ENCODE measurements at places on chromosomes 7 and 10. TPM values are rescaled to one million over a fixed set of nuclear protein-coding genes. Genes with fewer than 3 reads are reported as not detected.

The FBXO24 gene
- 1.3 TPM for total RNA-seq

The OPALIN gene
- not detected for total RNA-seq

DNA sequence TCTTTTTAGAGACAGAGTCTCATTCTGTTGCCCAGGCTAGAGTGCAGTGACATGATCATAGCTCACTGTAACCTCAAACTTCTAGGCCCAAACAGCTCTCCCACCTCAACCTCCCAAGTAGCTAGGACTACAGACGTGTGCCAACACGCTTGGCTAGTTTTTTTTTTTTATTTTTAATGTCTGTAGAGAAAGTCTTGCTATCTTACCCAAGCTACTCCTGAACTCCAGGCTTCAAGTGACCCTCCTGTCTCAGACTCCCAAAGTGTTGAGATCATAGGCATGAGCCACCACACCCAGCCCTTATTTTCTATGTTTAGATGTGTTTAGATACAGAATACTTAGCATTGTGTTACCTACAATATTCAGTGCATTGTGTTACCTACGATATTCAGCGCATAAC, 46.4 kb downstream of the KMT2E start:
- no peak for DNase-seq

- DNase-seq, result no peak
These were observed 14.5 kb upstream of the THSD7A start for GRCh38 chr7:11846361-11846955.

- DNase-seq, result no peak
These were observed 19.2 kb downstream of the ANTXRL start for GRCh38 chr10:46305986-46306385.

DNA sequence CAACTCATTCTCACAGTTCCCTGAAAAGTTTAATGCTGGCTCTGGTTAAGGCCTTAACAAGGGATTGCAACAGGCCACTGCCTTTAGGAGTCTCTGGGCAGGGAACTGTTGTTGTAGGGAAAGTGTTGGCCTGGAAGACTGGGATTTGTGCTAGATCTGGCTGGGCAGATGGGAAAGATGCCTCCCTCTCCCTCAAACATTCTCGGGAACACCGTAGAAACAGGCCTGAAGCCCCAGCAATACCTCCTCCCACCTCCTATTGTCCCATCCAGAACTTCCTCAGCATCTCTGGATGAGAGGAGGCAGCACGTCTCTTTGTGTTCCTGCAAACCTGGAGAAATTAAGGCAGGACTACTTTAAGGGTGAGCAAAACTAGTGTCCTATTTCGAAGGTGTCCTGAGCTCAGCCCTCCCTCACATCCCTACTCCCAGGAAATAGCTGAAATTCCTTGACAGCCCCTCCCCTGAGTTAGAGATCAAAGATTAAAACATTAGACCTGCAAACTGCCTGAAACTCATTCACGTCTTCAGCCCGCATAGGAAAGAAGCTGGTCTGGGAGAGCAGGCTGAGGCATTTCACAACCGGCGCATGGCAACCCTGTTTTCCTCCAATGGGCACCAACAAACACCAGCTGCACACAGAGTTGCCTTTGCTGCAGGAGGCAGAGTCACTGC, 10.9 kb upstream of the MAP3K8 start:
- peak; percentile 91 for DNase-seq

DNA sequence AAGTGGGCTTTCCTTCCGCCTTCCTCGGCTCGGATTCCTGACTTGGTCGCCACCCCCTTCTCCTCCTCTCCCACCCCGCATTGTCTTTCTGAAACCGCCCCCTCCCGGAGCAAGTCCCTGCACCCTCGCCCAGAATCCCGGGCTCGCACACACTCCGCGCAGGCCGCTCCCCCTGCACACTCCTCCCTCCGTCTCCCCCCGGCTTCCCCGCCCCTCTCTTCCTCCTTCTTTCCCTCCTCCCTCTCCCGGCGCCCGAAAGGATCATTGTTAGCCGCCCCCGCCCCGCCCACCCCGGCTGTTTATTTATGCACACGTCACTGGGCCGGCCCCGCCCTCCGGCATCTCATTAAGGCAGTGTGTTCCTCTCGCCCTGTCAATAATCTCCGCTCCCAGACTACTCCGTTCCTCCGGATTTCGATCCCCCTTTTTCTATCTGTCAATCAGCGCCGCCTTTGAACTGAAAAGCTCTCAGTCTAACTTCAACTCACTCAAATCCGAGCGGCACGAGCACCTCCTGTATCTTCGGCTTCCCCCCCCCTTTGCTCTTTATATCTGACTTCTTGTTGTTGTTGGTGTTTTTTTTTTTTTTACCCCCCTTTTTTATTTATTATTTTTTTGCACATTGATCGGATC, at the start of gene TCF7L2:
Gene TCF7L2, plus strand, starts transcription at position 373 of the 633 bp plus-strand sequence. CDS start 510 bp downstream, outside the sequence.
- peak; percentile 99 for DNase-seq

- no peak for DNase-seq
These were observed 58.9 kb upstream of the NCAPG2 start for GRCh38 chr7:158763454-158764033.

DNA sequence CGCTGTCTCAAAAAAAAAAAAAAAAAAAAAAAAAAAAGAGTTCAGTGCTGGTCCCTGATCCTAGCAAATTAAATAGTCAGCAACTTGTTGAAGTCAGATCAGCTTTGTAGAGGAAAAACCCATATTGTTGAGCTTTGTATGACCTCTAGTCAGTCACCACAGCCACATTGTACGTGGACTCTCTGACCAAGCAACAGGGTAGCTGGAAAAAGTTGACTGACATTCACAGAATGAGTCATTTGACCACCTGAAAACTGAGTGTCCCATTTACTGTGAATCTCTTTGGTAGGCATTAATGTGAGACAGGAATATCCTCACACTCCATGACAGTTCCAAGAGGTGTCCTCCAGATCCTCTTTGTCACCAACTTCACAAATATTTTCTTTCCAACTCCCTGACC, 371.1 kb downstream of the LRRTM3 start:
- DNase-seq, result no peak

DNA sequence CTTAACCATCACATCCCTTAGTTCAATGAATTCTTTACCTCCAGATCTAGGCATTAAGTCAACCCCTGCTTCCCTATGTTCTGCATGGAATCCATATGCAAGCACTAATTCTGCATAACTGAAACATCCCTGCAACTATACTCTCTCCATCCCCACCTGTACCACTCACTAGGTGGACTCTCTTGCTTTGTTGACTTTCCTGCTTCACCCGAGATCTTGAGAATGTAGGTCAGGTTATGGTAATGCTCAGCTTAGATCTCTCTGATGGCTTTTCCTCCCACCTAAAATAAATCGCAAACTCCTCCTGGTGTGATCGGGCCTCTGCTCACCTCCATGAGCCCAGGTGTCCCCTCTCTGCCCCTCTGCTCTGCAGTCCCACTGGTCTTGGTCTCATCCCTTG, 92.4 kb upstream of the ADAM12 start:
- no peak for DNase-seq
